Hematopoietic multipotent progenitor cell treated with erythropoietin and hydrocortisone succinate and interleukin-3 and kit ligand, for 17 days (in vitro differentiated cells): ENCODE measurements at places on chromosomes 13 and 19.

DNA sequence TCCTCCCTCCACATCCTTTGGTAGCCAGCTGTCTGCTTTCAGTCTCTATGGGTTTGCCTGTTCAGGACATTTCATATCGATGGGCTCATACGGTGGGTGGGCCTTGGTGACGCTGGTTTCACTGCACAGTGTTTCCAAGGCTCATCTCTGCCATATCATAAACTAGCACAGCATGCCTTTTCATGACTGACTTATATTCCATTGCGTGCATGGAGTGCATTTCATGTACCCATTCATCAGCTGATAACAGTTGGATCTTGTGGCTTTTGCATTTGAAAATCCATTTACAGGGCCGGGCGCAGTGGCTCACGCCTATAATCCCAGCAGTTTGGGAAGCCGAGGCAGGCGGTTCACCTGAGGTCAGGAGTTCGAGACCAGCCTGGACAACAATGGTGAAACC lies 69.9 kb downstream of the TDRD12 start:
- DNase-seq: no peak

DNA sequence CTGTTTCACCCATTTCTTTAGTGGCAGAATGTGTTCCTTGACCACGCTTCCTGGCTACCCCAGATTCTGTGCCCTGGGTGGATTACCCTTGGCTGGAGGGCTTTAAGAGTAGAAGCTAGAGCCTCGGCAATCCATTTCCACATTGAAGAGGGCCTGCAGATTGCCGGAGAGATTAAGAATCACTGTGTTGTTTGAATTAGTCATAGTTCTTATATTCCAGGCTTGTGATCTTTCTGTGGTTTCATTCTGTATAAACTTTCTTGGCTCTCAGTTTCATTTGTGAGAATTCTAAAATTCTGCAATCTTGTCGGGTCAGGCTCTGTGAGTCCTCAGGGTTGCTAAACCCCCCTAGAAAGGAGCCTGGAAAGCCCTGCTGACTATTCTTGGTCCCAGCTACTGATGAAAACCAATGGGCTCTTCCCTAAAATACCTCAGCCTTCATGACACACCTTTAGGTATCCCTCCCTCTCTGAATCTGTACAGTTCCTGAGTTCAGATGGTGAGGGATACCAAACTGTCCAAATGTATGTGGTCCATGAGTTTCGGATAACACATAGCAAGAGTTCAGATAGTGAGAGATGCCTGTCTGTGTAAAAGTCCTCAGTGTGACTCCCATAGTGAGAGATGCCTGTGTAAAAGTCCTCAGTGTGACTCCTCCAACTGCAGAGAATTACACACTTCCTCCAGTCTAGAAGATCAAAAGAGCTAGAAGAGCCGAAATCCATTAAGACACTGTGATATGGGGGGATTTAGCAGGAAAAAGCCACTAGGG lies 4.3 kb downstream of the PHF11 start:
- no peak for DNase-seq

DNA sequence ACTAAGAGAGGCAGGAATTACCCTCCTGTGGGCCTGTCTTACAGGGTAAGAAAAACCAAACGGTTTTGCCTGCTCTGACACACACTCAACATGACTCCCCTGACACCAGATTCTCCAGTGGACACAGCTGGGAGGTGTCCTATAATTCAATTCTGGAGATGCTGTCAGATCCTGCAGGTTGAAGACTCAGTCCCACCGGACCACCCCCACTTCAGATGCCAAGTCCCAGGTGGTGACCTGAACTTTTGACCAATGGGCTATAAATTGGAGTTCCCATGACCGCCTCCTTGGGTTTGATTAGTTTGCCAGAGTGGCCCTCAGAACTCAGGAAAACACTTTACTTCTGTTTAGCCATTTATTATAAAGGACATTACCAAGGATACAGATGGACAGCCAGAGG lies 52.6 kb downstream of the RGCC start:
- DNase-seq: no peak

DNA sequence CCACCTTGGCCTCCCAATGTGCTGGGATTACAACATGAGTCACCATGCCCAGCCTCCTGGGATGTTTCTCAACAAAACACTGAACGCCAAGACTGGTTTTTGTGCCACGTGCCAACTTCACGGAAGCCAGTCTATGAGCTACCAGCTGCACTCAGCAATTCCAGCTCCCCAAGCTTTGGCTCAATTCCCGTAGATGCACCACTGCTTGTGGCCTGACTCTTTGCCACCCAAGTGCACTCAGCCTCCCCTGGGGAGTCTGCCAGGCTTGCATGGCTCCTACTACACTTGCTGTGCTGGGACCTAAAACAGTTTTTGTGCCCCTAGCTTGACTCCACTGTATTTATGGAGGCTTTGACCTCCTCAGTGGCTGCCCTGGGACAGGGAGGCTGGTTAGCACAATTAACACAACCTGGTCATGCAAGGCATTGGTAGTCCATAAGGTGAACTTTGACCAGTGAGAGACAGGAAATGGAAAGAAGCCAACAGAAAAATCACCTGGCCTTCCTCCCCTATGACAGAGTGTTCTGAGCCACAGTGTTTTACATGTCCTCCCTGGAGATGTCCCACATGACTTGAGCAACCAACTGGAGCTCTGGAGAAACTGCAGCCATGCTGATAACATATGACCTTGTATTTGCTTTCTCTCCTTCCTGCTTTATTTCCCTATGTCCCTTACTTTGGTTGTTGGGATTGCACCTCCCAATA lies 1173.1 kb downstream of the UQCRFS1 start:
- DNase-seq: no peak

DNA sequence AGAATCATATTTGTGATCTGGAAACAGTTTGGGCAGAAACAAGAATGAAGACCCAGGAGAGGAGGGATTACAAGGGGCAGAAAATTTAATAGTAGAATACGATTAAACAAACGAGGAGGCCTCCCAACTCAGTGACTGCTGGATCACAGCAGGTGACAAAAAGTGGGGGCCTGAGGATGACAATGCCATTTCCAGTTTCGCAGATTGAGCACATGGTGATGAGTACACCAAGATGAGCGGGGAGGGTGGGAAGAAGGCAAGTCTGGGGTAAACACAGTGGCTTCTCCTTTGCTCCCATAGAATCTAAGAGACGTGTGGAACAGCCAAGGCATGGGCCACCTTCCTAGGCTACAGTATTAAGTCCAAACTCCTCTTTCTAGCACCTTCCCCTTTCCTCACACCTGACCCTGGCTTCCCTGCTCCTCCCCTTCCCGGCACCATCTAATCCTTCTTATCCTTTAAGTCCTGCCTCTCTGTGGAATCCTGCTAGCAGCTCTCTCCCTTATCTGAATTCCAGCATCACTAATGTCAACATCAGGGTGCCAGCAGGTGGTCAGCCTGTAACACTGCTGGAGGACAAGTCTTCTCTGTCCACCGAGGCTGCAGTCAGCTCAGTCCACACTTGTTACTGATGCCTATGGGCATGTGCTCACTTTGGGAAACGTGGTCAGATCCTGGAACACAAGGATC lies 13.5 kb downstream of the ATP7B start:
- DNase-seq: no peak

- no peak for DNase-seq
Observed at GRCh38 chr13:21909331-21909730, 238.5 kb downstream of the FGF9 start.

DNA sequence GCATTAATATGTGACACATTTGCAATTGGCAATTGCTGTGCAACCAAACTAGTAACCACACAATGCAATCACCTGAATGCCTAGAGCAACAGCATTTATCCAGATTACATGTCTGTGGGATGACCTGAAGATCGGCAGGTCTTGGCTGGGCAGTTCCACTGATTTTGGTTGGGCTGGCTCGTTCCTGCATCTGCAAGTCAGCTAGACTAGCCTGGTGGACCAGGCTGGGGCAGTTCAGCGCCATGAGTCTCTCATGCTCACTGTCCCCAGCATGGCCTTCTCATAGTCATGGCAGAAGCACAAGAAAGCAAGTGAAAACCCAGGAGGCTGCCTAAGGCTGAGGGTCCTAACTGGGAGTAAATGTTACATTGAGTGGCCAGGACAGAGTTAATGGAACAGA lies 229.1 kb upstream of the TSHZ3 start:
- DNase-seq: no peak

- DNase-seq: no peak
Observed at GRCh38 chr13:112448621-112449544, 72.7 kb downstream of the SPACA7 start.

GRCh38 chr19:30760014-30760413 lies 387.8 kb downstream of the ZNF536 start:
- DNase-seq: no peak

GRCh38 chr13:66837246-66837645 lies 392.9 kb downstream of the PCDH9 start:
- no peak for DNase-seq

DNA sequence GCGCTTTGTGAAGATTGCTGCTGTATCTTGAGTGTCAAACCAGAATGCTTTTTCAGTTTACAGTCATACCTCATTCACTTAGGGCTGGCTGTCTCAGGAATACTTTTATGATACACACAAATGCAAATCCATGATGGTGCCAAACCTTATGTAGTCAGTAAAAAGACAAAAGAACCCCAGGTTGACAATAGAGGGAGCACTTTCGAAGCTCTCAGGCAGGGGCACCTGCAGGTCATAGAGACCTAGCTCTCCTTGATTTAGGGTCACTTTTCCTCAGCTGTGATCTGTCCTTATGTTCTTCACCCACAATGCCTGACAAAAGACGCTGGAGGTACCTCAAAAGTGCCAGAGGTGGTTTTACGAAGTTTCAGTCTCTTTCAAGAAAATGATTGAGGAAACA lies 172.2 kb downstream of the DNAJC15 start:
- DNase-seq: no peak

- DNase-seq: no peak
Observed at GRCh38 chr13:20264271-20265018, 32.3 kb upstream of the GJB6 start.

GRCh38 chr19:38149661-38150061 lies 74.4 kb downstream of the DPF1 start:
- DNase-seq: no peak

DNA sequence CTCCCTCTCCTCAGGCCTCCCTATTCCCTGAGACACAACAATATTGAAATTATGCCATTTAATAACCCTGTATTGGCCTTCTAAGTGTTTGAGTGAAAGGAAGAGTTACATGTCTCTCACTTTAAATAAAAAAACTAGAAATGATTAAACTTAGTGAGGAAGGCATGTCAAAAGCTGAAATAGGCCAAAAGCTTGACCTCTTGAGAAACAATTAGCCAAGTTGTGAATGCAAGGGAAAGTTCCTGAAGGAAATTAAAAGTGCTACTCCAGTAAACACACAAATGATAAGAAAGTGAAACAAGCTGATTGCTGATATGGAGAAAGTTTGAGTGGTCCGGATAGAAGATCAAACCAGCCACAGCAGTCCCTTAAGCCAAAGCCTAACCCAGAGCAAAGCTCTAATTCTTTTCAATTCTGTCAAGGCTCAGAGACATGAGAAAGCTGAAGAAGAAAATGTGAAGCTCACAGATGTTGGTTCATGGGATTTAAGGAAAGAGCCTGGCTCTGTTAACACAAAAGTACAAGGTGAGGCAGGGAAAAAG lies 127.6 kb downstream of the TNFRSF19 start:
- DNase-seq: no peak

GRCh38 chr13:99977334-99977911 lies 4.2 kb upstream of the ZIC2 start:
- no peak for DNase-seq

GRCh38 chr13:105587786-105588185 lies 947.7 kb downstream of the EFNB2 start:
- no peak for DNase-seq

- no peak for DNase-seq
Observed at GRCh38 chr19:14393329-14393728, 12.1 kb downstream of the ADGRE5 start.

DNA sequence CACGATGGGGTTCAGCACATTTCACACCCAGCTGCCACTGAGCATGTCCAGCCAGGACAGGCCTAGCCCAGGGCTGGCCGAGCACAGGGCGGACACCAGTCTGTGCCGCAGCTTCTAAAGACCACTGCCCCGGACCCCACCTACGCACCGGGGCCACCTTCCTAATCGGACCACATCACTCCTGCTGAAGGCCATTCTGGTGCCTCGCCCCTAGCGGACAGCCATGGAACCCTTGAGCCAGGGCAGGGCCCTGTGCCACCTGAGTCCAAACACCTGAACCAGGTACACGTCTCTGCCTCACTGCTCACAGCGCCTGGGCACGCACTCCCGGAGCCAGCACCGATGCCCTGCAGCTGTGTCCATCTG lies 8.4 kb upstream of the C13orf46 start:
- no peak for DNase-seq

DNA sequence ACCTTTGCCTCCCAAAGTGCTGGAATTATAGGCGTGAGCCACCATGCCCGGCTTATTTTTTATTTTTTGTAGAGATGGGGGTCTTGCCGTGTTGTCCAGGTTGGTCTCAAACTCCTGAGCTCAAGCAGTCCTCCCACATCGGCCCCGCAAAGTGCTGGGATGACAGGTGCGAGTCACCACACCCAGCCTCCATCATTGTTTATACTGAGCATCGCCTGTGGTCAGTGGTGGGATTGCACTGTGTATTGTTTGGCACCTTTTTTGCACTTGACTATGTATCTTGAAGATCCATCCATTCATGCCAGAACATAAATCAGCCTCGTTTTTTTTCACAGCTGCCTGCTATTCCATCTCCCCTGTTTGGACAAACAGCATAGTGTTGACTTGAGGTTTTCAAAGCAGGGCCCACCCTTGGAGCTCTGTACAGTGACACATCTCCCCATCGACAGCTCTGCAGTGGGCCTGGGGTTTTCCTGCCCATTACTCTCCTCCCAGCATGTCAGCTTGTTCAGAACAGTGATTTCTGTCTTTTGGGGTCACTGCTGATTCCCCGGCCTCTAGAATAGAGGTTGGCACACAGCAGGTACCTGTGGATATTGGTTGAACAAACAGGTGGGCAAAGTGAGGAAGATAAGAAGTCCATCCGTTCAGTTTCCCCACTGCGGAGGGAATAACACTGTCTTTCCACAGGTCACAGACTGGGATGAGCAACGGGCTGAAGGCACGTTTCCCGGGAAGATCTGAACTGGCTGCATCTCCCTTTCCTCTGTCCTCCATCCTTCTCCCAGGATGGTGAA lies 8.2 kb upstream of the UPK1A start:
- no peak for DNase-seq
